NCI-H1436 (cell line): ENCODE measurements at places on chromosomes 11 and 22.

DNA sequence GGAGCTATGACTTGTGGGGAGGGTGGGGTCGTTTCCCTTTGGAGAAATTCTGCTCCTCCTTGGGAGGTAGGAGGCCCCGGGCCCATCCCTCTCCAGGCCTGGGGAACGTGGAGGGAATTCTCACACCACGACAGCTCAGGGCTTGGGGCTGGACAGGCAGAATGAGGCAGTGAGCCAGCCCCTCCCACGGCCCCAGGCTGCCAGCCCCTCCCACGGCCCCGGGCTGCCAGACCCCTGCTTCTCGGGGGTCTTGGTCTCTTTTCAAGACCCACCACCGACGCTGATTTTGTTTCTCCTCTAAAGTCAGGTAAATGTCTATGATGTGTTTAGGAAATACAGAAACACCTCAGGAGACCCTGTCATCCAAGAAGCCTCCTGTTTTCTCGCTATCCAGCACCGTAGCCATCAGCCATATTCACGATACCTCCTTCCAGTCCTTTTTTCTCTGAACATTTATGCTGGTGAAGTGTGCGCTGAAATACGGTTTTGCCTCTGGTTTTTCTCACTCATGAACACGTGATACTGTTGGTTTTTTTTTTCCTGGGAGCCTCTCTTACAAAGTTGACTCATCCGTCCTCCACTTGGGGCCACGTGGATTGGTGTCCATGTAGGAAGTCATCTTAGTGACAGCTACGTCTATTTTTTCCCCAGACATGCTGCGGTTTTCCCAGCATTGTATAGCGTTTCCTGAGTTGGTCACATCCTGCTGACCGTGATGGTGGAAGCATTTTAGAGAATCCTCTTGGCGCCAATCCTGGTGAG lies 1219.6 kb downstream of the BRD1 start:
- DNase-seq, result no peak

- DNase-seq, result no peak
These were observed 5.8 kb upstream of the PAMR1 start for GRCh38 chr11:35531246-35531645.

DNA sequence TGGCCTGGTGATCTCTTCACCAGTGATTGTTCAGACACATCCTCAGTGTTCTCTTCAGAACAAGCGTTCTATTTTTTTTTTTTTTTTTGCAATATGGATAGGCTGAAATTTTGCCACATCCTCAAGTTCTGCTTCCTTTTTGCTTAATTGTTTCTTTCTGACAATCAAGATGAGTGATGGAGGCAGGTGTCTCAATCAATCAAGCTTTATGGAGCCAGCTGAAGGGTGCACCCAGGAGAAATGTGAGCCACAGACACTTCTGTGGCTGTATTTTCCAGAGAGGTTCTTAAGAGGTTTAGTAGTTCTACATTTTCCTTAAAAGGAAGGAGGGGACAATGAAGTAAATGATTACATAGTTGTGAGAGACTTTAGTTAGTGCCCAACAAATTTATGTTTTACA lies 43.9 kb upstream of the ASPHD2 start:
- no peak for DNase-seq

- no peak for DNase-seq
These were observed 10.1 kb downstream of the FAM83F start for GRCh38 chr22:40004836-40005235.

GRCh38 chr11:68038226-68038717 lies 553 bp upstream of the TCIRG1 start:
- no peak for DNase-seq

GRCh38 chr11:2687782-2688191 lies 12.0 kb downstream of the KCNQ1OT1 start:
- no peak for DNase-seq

DNA sequence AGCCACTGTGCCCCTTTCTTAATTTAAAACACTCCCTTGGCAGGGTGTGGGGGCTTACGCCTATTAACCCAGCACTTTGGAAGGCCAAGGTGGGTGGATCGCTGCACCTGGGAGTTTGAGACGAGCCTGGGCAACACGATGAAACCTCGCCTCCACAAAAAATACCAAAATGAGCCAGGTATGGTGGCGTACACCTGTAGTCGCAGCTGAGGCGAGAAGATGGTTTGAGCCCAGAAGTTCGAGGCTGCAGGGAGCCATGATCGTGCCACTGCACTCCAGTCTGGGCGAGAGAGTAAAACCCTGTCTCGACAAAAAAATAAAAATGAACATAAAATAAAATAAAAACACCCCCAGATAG lies 45.0 kb downstream of the LINC01488 start:
- no peak for DNase-seq

- DNase-seq, result no peak
These were observed 35.9 kb upstream of the MYEOV start for GRCh38 chr11:69257838-69258658.

- DNase-seq, result no peak
These were observed 4.3 kb upstream of the ATP5MGL start for GRCh38 chr22:42644422-42645340.
